ENCODE measurements at places on chromosomes 13 and 19.

- no peak for DNase-seq
Measured at GRCh38 chr19:4298810-4299550, 3.2 kb downstream of the TMIGD2 start.

GRCh38 chr13:36674337-36675212 is 755 bp downstream of the SERTM1 start:
- no peak for DNase-seq

- no peak for DNase-seq
Measured at GRCh38 chr13:82797876-82798275, 1084.4 kb downstream of the SLITRK1 start.

DNA sequence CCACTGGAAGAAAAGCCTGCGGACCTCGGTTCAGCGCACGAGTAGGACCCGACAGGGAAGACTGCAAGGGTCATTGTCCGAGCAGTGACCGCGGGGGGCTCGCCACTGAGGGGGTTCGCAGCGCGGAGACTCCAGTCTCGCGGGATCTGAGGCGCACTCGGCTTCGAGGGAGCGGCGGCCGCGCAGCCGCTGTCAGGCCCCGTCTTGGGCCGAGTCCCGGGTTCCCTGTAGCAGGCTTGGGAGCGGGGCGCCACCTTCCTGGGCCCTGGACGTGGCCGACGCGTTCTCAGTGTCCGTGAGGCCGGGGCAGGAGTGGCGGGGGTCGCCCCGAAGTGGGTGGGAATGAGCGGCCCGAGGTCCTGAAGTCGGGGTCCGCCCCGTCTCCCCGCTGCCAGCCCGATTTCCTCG is 474 bp upstream of the FAM174C start:
- no peak for DNase-seq

- DNase-seq, result peak; percentile 47
Measured at GRCh38 chr13:109548374-109548773, 238.0 kb downstream of the IRS2 start.

GRCh38 chr13:54424344-54424743 is 1395.7 kb downstream of the OLFM4 start:
- no peak for DNase-seq

DNA sequence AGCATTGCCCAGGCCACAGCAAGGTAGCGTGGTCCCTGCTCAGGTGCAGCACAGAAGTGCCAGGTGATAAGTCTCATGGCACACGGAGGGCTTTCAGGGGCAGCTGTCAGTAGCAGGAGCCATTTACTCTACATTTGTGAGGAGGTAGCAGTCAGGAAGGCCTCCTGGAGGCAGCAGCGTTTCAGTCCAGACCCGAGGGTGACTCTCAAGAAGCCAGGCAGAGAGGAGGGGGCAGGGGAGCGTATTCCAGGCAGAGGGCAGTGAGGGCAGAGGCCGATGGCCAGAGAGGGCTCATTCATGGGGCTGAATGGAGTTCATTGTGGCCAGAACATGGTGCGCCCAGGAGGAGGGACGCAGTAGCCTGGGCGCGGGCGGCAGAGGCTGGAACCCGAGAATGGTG is 8.9 kb downstream of the PIAS4 start:
- DNase-seq, result no peak

DNA sequence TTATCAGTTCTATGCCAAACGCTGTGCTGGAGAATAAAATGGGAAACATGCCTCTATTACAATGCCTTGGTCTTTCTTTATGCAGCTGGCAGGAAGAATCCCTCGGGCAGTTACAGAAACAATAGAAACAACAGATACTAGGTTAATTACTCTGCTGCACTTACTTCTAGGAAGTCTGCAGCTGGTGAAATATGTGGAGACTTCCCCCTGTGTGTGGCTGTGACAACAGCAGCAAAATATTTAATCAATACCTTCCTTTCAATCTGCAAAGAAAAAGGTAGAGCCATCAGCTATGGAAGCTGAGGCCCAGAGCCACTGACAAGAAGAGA is 9.9 kb downstream of the STOML3 start:
- no peak for DNase-seq

DNA sequence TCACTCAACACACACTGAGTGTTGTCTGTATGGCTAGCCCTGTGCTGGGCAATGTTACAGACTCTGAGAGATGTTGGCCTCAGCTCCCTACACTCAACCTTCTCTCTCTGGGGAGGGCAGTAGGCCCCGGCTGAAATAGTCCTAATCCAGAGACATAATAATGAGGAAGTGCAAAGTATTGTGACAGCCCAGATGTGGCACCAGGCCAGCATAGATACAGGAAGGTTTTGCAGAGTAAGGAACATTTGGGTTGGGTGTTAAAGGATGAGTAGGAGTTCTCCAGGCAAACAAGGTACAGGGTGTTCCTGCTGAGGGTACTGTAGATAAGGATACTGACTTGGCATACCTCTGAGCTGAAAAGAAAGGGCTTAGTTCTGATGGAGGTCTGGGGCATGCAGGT is 2.4 kb downstream of the LIN7B start:
- DNase-seq, result no peak

GRCh38 chr19:5694956-5695648 is 5.0 kb downstream of the RPL36 start:
- DNase-seq, result no peak

DNA sequence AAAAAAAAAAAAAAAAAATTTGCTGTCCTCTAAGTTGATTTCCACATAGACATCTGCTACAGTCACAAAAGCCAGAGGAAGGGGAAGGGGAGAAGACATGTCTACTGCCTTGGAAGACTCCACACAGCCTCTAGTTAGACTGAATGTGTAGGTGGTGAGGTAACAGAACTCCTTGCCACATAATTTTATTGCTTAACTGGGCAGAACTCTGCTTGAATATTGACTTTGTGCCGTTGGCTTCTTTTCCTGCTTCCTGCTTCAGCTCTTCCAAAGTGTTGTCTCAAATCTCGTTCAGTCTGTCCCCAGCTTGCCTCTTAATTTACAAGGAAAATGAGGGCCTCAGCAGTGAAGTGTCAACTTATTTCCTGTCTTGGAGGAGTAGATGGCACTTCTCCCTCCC is 37.1 kb downstream of the ESD start:
- DNase-seq, result no peak

DNA sequence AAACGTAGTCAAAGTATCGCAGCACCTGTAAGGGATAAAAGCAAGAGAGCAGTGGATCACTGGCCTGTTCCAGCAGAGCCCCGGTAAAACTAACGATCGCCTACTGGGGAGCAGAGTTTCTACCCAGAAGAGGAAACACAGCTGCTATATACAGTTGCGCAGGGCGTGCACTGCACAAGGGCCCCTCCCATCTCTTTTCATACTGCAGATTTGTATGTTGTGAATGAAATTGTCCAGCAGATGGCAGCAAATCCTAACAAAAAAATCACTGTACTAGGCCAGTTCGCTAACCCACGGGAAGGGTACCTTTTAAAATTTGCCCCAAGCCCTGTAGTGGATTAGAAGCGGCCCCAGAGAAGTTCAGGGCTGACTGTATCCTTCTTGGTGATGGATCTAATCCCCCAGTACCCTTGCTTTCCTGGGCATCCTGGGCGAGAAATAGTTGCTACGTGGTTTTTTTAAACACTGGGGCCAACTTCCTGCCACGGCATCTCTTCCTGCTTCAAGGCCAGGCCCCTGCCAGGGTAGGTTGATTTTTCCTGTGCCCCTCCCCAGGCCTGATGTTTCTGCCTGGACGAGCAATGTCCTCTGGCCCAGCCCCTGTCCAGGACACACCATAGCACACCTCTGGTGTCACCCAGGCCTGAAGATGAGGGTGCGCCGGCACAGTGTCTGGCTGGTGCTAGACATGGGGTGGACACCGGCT is 127.0 kb downstream of the IER2 start:
- DNase-seq, result peak; percentile 72

DNA sequence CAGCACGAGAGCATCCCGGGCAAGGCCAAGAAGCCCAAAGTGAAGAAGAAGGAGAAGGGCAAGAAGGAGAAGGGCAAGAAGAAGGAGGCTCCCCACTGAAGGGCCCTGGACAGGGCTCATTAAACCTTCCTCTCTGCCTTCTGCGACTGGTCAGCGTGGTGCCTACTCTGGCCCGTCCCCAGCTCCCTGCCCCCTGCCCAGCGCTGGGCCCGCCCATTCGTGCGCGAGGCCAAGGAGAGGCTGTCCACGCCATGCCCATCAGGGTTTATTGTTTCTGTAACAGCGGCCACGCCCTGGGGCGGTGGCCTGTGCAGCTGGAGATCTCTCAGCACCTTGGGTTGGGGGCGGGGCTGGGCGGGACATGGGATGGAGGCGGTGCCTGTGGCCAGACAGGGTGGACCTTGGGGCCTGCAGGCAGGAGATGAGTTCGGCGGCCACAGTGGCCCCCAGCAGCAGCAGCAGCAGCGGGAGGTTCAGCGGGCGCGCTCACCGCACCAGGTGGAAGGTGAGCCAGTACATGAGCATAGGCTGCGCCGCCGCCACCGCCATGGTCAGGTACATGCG is 897 bp downstream of the C19orf33 start:
- peak; percentile 98 for DNase-seq

- no peak for DNase-seq
Measured at GRCh38 chr19:1719519-1719918, 33.8 kb upstream of the ONECUT3 start.

DNA sequence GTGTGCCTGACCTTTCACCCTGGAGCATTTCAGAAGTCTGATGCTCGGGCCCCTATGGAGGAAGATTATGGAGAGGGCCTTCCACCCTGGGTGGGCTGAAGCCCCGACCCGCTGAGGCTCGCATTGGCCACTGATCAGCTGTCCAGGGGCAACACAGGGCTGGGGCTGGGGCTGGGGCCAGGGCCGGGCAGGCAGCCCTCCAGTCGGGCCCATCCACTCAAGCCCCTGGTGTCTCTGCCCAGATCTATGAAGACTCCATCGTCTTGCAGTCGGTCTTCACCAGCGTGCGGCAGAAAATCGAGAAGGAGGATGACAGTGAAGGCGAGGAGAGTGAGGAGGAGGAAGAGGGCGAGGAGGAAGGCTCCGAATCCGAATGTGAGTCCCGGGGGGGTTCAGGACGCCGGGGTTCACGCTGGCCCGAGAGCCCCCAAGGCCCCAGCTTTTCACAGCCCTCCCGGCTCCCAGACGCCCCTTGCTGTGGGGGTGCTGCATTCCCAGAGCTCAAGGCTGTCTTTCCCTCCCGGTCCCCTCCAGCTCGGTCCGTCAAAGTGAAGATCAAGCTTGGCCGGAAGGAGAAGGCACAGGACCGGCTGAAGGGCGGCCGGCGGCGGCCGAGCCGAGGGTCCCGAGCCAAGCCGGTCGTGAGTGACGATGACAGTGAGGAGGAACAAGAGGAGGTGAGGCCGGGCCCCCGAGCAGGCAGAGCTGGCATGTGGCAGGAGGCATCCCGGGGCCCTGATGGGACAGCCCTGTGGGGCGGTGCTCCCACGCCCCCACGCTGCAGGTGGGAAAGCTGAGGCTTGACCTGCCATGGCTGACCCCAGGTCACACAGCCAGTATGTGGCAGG is 29.5 kb upstream of the LDLR start:
- DNase-seq, result no peak

- no peak for DNase-seq
Measured at GRCh38 chr13:61664801-61665705, 249.4 kb upstream of the PCDH20 start.

DNA sequence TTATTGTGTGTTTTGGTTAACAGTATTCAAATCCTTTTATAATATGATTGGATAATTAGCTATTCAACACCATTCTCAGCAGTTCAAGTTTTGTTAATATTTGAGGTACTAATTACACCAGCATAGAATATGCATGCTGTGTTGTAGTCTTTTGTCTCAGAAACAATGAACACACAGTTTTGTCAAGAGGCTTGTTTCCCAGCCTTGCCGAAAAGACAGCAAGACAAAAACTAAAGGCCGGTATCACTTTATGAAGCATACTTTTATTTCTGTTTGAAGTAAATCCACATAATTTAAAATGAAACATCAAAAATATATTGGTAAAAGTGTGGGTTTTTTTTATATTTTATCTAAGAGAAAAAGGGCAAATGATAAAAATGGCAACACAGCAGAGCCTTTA is 7.5 kb downstream of the GPR180 start:
- DNase-seq, result no peak

DNA sequence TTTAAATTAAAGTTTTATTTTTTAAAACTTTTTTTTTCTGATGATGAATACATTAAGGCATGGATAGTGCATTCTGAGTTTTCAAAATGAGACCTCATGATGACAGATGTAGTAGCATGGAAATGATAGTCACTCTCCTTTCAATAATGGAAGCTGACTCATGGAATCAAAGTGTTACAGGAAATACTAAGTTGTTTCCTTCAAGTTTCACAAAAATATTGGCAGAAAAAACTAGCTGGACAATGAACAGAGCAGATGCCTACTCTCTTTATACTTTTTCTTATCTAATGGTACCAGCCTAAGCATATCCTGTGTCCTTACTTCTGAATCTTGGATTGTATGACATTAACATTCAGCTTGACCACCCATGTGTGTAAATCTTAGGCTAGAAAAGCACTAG is 1337.3 kb downstream of the PCDH9 start:
- no peak for DNase-seq

DNA sequence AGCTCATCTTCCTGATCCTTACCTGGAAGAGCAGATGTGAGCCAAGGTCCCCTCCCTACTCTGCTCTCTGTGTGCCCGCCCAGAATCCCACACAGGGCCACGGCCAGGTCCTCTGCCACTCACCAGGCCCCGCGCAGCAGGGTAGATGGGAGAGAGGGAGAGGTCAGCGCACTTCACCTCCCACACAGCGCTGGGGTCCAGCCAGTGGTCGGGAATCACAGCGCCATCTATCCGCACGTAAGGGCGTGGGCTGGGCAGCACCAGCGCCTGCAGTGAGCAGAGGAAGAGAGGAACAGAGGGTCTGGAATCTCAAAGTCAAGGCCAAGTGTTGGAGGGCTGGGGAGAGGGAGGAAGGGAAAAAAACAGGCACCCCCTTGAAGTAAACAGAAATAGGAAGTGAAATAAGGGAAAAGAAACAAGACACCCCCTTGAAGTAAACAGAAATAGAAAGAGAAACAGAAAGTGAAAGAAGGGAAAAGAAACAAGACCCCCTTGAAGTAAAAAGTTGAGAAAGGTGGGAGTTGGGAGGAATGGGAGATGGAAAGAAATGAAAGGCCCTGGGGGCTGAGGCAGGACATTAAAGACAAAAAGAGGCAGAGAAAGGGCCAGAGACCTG is 7.0 kb upstream of the PLA2G4C start:
- no peak for DNase-seq

GRCh38 chr19:53598361-53598760 is 33.4 kb upstream of the DPRX start:
- no peak for DNase-seq

DNA sequence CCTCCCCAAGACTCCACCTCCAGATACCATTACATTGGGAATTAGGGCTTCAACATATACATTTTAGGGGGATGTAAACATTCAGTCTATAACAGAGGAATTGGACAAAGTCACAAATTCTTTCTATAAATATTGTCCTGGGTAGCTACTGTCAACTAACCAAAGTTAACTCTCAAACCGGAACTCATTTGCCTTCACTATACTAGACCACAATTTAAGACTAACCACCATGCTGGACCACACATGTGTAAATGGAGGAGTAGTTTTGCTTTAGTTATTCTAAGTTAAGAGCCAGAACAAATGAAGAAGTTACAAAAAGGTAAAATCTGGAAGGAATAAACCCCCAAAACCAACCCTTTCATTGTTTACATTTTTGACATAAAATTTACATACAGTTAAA is 222.8 kb downstream of the NDFIP2 start:
- DNase-seq, result no peak

GRCh38 chr13:99725644-99726043 is 224.4 kb downstream of the TM9SF2 start:
- no peak for DNase-seq

GRCh38 chr13:31048521-31048920 is 113.2 kb downstream of the HSPH1 start:
- peak; percentile 28 for DNase-seq
